ENCODE measurements at places on chromosomes 13 and 19. TPM values are rescaled to one million over a fixed set of nuclear protein-coding genes. Genes with fewer than 3 reads are reported as not detected.
A peak's percentile ranks its signal among the peaks of the same experiment; 100 is the strongest.

Gene USE1
- 31.6 TPM for polyA plus RNA-seq

Gene KLF1
- 0.42 TPM for polyA plus RNA-seq

Gene TECR
- polyA plus RNA-seq, result 119 TPM

DNA sequence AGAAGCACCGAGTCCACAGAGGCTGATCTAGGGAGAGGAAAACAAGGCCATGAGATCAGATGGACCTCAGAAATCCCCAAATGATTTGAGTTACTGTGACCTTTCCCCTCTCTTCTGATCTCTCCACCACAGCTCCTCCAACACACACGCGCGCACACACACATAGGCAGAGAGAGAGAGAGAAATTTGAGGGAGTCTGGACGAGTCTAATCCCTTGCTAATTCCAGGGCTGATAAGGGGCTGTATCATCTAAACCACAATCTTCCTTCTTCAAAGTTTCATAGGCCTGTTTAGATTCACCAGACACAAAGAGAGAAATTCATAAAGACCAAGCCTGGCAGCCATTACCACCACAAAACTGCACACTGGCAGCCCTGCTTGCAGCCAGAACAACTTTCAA is 8.6 kb downstream of the ZFP82 start:
- DNase-seq, result no peak

DNA sequence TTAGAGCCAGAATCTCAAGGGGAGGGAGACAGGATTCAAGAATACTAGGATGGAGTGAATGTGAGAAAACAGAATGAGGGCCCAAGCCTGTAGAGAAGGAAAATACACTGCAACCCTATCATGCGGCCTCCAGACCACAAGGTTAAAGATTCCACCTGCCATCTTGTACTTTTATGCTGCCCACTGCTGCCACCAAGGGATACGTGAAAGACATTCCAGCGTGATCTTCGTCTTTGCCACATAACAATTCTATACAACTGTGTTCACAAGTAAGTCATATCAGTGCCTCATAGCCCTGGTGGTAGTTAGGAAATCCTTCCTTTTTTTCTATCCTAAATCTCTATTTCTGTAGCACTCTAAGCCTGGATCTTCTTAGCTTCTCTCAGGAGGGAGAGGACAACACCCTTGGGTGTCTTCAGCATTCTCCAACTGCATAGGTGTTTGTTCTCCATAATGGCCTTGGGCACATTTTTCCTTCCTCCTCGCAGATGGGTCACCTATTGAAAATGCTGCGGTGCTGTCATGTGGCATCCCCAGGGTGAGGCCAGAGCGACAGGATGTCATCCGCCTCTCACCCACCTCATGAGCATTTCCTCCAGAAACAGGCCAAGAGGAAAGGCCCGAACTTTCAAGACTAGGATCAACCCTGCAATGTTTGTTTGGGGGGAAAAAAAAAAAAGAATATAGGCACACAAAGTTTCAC is 13.6 kb downstream of the TPT1 start:
- no peak for DNase-seq

- DNase-seq, result no peak
Measured at GRCh38 chr13:99063178-99063577, 85.3 kb upstream of the DOCK9 start.

GRCh38 chr19:48249502-48250014 is 6.2 kb downstream of the CARD8 start:
- DNase-seq, result peak; percentile 16

DNA sequence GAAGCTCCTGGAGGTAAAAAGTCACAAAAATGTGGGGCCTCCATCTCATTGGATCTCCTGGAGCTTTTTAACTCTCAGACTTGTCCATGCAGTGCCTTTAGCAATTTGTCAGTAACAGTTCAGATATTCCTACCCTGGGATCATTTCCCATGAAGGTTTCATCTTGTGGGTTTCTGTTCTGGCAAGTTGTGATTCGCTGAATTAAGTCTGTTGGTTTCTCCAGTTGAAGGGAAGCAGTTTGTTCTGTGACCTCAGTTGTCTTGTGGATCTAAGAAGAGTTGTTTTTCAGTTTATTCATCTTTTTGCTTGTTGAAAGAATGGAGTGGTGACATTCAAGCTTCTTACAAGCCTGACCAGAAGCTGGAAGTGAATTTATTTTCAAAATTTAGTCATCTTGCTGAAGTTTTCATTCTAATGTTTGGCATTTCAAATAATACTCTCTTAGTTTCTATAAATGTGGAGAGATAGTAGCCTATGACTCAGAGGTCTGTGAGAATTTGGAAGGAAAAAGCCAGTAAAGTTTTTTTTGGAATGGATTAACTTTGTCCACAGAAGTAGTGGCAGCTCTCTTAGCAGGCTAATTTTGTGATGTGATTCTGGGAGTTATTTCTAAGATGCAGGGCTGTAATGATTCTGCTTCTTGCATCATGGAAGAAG is 120.1 kb upstream of the CSNK1A1L start:
- DNase-seq, result no peak

DNA sequence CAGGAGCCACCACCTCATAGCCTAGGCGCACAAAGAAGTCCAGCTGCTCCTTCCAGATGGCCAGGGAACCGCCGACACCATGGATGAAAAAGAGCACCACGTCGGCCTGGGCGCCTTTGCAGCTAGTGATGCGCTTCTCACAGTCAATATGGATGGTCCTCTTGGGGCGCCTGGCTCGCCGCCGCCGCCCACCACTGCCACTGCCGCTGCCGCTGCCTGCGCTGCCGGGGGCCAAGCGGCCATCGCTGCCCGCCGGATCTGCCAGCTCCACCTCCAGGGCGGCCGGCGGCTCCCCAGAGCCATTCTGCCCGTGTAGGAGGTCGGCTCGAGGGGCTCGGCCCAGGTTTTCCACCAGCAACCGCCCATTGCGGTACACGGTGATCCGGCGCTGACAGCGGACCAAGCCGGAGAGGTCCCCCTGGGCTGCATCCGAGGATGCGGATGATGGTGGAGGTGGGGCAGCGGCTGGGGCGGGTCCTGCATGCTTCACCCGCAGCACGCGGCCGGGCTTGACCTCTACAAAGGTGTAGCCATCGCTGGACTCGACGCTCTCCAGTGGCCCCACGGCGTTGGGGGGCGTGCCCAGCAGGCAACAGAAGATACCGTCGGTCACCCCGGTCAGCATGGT is 2.1 kb downstream of the ABHD8 start:
- DNase-seq, result no peak

Measured in forelimb muscle (tissue), 1 donor.